ENCODE measurements at places on chromosomes 16 and 17. TPM values are rescaled to one million over a fixed set of nuclear protein-coding genes. Genes with fewer than 3 reads are reported as not detected.

CD300LF gene
- total RNA-seq: not detected

PRRT2 gene
- total RNA-seq: 0.51 TPM

ITGA2B gene
- total RNA-seq: 0.37 TPM

CCL8 gene
- not detected for total RNA-seq

KRT33A gene
- total RNA-seq: not detected

PRSS21 gene
- total RNA-seq: 5.6 TPM
